AML-193 (cell line): ENCODE measurements at places on chromosomes 11 and 22.

- peak; percentile 59 for DNase-seq
Observed at GRCh38 chr22:26483439-26484359, at the start of the genes HPS4 and SRRD. HPS4 (minus strand) TSS chr22:26483783; CDS start chr22:26481762, 2,021 bp downstream. SRRD (plus strand) TSS chr22:26483877; CDS start chr22:26483891, 14 bp downstream.

DNA sequence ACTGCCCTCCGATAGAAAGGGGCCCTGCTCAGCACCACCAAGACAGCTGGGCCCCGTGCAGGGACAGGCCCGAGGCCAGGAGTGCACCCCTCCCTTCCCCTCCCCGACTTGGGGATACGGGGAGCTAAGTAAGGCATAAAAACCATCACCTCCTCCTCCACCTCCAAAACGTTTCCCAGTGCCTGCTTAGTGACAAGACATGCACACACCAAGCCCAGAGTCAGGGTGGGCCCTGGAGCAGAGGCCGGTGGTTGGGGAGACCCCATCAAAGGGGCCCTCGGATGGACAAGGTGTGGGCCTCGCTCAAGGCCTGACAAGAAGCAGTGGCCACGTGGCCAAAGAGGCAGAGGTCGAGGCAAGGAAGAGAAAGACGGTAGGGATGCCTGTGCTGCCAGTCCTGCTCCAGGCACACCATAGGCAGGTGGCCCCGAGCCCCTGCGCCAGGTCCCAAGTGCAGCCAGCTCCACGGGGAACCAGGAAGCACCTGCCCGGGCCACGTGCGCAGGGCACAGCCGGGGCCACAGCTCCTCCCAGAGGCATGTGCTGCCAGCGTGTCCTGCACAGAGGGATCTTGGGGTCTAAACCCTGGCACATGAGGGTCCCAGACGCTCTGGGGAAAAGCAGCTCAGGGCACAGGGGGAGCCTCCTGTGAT, 53.0 kb downstream of the BRD1 start:
- no peak for DNase-seq

DNA sequence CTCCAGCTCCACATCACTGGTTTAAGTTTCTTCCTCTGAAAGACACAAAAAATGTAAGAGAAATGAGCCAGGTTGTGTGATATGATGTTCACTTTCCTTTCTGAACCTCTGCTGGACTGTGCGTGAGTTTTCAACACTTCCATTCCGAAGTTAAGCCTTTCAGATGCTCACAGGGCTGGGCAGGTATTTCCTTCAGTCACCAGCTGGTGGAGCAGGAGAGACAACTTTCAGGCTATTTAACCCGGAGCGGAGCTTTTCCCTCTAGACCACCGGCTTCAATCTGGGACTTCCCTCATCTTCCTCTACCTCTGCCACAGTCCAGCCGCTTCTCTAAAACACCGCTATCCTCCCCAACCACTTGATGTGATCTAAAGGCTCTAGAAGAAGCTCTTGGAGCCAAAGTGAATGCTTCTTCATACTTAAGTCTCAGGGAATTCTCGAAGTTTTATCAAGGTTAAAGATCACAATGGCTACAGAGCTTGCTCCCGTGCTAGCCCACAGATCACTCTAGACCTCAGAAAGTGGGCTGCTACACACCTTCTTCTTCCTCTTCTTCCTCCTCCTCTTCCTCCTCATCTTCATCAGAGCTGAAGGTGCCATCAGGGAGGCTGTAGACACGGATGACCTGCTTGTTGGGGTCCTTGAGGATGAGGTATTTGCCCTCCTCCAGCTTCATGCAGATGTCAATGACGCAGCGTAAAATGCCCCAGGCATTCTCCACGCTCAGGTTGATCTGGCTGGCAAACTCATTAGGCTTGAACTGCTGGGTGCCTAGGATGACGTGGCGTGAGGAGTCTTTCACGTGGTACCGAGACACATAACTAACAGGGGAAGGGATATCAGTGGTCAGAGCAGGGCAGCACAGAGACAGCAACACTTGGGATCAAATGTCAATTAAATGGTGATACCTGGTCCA, 4.4 kb upstream of the FOXRED2 start:
- peak; percentile 37 for DNase-seq

GRCh38 chr11:134785660-134786284, 373.7 kb upstream of the B3GAT1 start:
- DNase-seq, result no peak

DNA sequence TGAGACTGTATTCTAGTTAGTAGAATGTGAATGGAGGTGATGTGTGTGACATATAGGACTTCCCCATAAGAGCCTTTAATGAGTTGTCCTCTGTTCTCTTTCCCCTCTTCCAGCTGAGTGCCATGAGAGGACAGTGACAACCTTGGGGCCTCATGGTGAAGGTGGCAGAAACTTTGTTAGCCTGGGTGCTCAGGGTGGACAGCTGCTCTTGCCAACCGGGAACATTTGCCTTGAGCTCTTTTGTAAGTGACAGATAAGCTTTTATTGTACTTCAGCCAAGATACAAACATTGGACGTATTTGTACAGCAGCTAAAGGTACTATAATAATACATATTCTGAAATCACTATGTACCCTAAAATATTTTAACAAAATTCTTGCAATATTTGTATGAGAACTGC, 33.0 kb upstream of the PLET1 start:
- DNase-seq, result no peak

DNA sequence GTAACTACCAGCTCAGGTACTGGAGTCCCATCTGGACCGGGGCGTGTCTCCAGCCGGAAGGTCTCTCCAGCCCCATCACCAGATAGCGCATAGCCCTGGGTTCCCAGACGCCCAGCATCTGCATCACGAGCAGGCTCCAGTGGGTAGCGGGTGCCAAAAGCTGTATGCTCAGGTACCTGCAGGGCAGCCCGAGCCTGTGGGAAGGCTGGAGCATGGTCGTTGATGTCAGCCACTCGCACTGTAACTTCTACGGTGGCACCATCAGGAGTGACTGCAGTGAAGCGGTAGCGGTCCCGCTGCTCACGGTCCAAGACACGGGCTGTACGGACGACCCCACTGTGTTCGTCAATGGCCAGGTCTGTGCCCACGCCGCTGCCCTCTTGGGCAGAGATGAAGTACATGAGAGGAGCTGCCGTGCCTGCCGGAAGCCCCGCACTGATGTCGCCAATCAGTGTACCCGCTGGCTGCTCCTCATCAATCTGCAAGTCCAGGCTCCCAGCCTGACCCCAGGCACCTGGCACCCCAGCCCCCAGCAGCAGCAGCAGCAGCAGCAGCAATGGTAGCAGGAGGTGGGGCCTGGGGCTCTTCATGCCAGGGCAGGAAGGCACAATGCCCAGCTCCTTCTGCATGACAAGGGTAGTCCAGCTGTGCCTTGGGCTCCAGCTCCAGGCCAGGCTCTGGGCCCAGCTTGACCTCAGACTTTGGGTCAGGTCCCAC, 14.5 kb downstream of the DCHS1 start:
- no peak for DNase-seq

GRCh38 chr22:22691716-22692701, 47.6 kb downstream of the GGTLC2 start:
- no peak for DNase-seq

DNA sequence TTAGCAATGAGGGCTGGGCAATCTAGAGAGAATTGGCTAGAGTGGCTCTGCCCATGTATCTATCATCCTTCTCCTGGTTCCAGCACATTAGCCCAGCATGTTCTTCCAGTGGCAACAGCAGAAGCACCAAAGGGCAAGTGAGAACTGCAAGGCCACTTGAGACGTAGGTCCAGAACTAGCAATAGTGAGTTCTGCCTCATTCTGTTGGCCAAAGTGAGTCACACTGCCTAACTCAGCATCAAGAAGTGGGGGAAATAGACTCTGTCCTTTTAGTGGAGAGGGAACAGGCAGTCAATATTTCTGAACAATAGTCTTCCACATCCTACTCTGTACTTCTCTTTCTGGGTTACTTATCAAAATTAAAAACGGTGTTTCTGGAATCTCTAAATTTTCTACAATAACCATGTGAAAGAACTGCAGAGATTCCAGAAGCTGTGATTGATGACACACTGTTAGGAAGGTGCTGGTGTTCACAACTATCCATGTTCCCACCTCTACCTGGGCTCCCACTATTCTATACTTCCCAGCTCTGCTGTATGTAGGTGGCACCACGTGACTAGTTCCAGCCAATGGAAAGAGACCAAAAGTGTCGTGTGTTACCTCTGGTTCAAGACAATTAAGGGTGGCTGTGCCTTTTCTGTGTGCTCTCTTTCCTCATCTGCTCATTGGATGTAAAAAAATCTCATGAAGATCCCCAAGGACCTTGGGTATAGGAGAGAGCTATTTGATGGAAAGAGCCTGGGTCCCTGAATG, 23.4 kb upstream of the GRK3 start:
- no peak for DNase-seq

DNA sequence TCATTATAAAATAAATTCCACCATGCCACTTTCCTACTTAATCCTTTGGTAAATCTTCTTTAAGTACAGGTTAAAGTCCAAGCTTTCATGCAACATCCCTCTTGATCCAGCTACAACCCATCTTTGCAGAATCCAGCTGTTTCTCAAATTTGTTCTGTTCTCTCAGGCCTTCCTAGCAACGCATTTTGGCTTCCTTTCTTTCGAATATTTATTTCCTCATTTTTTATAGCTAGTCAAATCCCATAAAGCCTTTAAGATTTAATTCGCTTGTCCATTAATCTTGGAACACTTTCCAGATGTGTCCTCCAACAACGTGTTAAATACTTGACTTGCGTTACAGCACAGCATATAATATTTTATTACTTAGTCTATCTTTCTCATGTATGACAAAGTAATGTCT, 600.1 kb upstream of the CHORDC1 start:
- no peak for DNase-seq

DNA sequence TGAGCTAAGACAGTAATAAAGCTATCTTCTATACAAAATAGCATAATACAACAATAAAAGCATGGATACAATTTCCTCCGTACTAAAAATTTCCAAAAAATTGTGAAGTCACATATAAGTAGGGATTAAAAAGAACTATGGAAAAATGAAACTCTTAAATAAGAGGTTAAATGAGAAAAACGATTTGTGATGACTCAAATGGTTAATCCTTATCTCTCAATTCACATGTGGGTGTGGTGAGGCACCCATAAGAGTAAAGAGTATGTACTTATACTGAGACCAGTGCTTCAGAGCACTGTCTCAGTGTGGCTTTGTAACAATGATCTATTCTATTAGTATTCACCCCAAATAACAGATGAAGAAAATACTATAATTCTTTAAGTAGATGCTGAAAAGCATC, 25.0 kb upstream of the CCDC34 start:
- DNase-seq, result no peak

DNA sequence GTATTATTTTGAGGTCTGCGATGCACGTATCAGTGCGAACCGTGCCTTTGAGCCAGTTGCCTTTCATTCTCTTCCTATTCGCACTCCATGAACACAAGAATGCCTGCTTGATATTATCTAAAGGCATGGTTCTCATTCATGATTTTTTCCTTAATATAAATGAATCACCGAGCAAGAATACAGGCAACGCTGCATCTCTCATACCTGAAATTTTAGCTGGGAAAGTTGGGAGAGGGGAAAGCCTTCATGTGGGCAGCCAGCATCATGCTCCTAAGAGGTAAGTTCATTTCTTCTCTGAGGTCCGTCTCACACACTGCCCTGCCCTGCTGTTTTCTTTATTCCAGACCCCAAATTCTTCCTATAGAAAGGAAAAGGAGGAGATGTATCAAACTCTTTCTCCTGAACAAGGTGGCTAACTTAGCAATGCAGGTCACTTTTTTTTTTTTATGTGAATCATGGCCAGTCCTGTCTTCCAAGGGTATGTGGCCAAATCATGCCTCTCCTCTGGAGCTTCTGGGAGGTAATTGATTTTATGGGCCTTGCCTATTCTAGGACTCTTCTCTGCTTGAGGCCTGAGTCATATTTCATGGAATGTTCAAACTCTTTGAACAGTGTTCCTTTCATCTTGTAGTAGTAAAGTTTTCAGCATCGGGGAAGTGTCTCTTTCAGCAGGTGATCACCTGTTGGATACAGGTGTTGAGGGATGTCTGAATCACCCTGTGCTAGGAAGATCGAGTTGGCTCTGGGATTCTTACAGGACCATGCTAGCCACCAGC, 3.2 kb downstream of the GLB1L2 start:
- DNase-seq, result no peak

GRCh38 chr22:26486394-26486793, 2.7 kb downstream of the SRRD start:
- DNase-seq, result no peak

DNA sequence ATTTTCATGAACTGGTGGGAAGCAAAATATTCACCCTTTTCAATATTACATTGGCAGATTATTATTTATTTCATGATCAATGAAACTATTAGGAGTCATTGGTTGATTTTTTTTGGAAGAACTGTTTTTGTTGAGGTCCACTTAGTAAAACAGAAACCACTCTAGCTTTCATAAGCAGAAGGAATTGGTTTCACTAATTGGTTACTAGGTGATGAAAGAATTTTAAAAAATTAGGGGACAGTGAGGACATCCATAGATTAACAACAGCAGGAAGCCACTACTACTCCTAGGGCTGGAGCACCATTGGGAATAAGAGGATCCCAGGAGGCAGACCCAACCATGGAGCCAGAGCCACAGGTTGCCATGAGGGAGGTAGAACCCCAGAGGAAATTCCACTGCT, 74.4 kb upstream of the KCNA4 start:
- no peak for DNase-seq

GRCh38 chr22:49827853-49828598, at the start of gene BRD1:
BRD1 (minus strand) TSS chr22:49827873; CDS start chr22:49824317, 3,556 bp downstream.
- no peak for DNase-seq

GRCh38 chr22:43168471-43169309, 17.3 kb downstream of the TSPO start:
- no peak for DNase-seq

DNA sequence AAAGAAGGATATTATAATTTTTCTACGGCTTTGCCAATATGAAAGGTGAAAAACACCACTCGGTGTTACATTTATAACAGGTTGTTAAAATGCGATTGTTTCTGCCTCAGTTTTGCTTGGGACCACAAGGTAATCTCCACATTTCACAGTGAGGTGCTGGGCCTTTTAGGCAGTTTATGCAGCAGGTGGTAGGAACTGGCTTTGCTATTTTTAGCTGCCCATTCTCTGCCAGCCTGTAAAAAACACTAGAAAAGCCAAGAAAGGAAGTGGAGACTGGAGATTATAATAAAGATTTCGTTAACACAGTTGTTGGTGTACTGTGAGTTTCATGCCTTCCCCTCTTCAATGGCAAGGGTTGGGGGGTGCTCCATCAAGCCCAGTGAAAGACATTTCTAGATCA, 8.0 kb upstream of the MRPL16 start:
- DNase-seq, result no peak

GRCh38 chr11:33724644-33725035, 11.6 kb downstream of the CD59 start:
- no peak for DNase-seq

DNA sequence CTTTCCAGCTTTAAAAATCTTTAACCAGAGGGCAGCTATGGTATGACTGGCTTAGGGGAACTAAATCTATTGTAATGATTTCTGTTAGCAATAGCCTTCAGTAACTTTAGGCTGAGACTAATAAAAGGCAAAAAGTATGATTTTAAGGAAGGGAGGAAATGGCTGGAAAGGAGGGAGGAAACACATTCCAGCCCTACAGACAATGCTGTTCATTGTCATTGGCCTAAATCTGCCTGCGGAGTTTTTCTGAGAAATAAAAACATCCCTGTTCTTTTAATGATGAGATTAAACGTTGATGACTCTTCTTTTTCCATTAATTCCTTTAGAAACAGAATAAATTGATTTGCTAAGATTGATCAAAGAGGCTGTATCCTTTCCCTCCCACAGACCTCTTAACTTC, 99.6 kb upstream of the GRAMD1B start:
- no peak for DNase-seq

GRCh38 chr11:17652556-17652955, 66.8 kb upstream of the MYOD1 start:
- DNase-seq, result no peak

GRCh38 chr22:20533095-20533878, 25.9 kb downstream of the MED15 start:
- no peak for DNase-seq

- DNase-seq, result no peak
Observed at GRCh38 chr11:10930972-10931760, 73.3 kb upstream of the ZBED5 start.
